ENCODE measurements at places on chromosomes 11 and 22.

DNA sequence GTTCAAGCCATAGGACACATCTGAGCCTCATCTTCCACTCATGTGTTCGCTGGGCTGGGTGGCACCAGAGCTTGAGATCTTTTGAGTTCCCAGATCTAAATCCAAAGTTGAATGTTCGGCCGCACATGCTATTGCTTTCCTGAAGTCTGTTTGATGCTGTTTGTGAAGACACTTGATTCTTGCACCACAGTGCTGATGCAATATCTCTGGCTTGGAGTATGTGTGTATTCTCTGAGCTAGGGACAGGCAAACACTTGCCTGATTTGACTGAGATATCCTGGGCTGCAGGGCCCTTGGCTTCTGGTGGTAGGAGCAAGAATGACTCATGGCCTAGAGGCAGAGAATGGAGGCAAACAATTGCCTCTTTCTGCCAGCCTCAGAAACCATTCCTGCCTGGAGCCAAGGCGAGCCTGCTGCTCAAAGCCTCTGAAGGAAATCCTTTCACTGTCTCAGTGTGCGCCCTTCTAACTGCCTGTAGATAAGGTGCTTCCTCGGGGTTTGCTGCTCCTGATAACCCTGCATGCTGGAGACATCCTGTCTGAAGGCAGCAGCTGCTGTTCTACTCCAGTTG, 73.0 kb downstream of the CYB5R2 start:
- DNase-seq = no peak

GRCh38 chr11:19974886-19975285, 185.4 kb downstream of the DBX1 start:
- no peak for DNase-seq

DNA sequence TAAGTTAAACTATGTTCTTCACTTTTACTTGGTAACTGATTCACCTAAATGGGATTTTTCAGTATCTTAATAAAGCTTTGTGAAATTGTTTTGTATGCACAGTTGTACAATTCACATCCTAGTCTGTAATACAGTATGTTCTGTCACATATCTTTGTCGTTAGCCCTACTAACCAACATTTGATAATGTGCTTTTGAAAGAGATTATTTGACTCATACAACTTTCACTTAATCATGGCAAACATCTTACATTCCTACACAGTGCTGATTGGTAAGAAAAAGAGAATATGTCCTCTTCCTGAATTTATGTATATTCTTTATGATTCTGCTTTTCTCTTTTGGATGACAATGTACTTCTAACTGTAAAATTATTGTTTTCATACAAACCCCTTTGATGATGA, 234.5 kb downstream of the METTL15 start:
- no peak for DNase-seq

- no peak for DNase-seq
Measured at GRCh38 chr11:3182462-3182852, 17.3 kb upstream of the OSBPL5 start.
